ENCODE measurements at places on chromosomes 3 and 15. TPM values are rescaled to one million over a fixed set of nuclear protein-coding genes. Genes with fewer than 3 reads are reported as not detected.

- H3K27me3 ChIP-seq, result no peaks in the 10 kb centered on the region
- H3K36me3 ChIP-seq, result no peaks in the 10 kb centered on the region
- no peak overlapping the region for H3K27ac ChIP-seq
These were observed 133.6 kb upstream of the PRICKLE2 start for GRCh38 chr3:64358853-64359252.

DNA sequence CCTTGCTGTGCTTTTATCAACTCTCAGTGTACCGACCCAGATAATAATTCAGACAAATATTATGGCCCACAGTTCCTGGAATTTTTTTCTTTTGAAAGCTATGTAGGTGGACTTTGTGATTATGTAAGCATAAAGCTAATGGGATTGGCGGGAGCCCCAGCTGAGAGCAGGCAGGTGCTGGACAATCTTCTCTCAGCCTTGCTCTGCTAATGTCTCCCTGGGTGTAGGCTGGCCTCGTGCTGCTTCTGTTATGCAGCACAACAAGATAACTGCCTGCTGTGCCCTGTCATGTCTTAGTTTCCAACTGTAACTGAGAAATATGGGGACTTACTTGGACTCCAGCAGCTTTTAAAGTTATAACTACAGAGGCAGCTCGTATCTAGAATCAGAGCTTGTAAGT is 415.0 kb downstream of the PDCD6IP start:
- H3K4me1 ChIP-seq, result no peaks in the 10 kb centered on the region
- no peaks in the 10 kb centered on the region for H3K36me3 ChIP-seq
- H3K27ac ChIP-seq, result no peak overlapping the region

DNA sequence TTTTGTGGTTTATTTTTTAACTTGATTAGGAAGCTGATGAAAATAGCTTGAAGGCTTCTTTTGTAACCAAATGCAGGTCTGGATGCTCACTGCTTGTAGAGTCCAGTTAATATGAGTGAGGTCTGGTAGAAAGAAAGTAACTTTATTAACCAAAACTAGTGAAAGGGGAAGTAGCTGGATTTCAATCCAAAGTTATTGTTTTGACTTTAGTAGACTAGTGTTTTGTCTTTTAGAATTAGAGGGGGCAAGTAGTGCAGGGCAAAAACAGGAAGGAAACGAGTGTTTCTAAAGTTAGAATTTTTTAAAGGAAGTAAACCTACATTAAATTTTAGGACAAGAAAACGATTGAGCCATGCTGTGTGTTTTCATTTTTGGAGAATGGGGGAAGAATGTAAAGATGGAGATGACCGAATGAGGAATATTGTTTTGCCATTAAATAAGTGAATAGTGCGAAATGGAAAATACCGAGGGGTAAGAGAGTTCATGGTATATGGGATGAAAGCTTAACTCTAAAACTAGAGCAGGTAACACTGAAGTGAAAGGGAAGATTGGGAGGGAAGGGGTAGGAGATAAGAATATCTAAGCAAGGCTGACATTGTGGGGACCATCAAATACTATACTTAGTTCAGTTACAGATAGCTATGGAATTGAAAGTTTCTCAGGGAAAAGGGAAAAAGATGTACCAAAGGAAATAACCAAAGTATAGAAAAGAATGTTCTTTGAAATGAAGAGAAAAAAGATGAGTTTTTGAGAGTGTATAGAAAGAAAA is 40.0 kb downstream of the USP3 start:
- no peaks in the 10 kb centered on the region for H3K4me1 ChIP-seq
- H3K36me3 ChIP-seq, result peaks cover 4% of the 10 kb centered on the region
- H3K4me3 ChIP-seq, result no peak overlapping the region
- H3K27me3 ChIP-seq, result no peaks in the 10 kb centered on the region

- H3K36me3 ChIP-seq, result no peaks in the 10 kb centered on the region
- H3K4me1 ChIP-seq, result peaks cover 19% of the 10 kb centered on the region
- no peak for DNase-seq
These were observed 64.3 kb downstream of the SLC12A8 start for GRCh38 chr3:125148016-125148812.

DNA sequence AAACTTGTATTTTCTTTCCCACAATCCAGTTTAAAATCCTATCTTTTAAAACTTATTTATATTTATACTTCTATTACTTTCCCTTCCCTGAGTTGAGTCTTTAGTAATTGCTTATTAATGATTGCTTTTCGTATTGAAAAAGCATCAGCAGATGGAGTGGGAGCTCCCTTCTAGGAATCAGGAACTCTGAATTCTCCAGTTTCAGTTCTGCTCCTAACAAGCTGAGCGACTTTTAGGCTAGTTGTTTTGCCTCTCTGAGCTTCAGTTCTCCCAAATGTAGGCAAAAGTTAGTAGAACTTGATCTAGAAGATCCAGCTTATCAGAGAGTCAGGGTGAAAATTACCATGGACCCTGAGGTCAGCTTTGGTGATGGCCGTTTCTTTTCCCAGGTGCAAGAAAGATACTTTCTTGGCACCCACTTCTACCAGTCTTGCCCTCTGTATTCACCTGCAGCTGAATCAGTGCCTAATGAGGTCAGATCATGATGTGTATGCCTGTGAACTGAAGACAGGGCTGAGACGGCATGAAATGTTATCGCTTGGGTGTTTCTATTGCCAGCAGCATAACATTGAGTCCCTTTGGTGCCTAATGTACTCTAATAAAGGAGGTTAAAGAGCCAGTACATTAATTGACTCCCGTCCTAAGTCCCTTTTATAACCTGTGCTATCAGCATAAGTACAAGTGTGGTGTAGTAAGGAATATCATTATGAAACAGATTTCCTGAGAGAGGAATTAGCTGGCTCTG is 194.5 kb upstream of the TBC1D5 start:
- DNase-seq, result no peak
- no peak overlapping the region for H3K4me3 ChIP-seq
- no peaks in the 10 kb centered on the region for H3K36me3 ChIP-seq
- no peaks in the 10 kb centered on the region for H3K27me3 ChIP-seq
- no peak overlapping the region for H3K27ac ChIP-seq
- no peaks in the 10 kb centered on the region for H3K4me1 ChIP-seq

DNA sequence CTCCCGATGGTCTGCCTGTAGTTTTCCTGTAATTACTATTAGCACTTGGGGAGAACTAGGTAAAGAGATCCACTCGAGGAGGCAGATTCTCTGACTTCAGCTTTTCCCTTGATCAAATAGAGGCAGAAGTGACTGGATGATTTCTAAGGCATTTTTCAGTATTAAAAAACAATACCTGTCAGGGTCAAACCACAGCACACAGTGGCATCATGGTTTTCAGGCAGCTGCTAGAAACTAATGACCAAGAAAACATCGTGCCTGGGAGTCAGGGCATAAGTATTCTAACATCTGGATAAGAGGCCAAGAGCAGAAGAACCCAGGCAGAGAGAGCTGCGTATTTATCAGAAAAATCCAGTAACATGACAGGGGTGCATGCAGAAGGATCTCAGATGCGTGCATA is 419.9 kb downstream of the TUSC7 start:
- H3K36me3 ChIP-seq, result no peaks in the 10 kb centered on the region
- no peak overlapping the region for H3K4me3 ChIP-seq
- no peak overlapping the region for H3K27ac ChIP-seq
- no peaks in the 10 kb centered on the region for H3K27me3 ChIP-seq
- peak; percentile 10 for DNase-seq
- peaks cover 5% of the 10 kb centered on the region for H3K4me1 ChIP-seq

GRCh38 chr15:45095661-45096060 is 18.3 kb downstream of the DUOX2 start:
- no peak overlapping the region for H3K4me3 ChIP-seq
- H3K27me3 ChIP-seq, result peaks cover 32% of the 10 kb centered on the region
- no peak overlapping the region for H3K27ac ChIP-seq
- no peak for DNase-seq
- no peaks in the 10 kb centered on the region for H3K36me3 ChIP-seq

DNA sequence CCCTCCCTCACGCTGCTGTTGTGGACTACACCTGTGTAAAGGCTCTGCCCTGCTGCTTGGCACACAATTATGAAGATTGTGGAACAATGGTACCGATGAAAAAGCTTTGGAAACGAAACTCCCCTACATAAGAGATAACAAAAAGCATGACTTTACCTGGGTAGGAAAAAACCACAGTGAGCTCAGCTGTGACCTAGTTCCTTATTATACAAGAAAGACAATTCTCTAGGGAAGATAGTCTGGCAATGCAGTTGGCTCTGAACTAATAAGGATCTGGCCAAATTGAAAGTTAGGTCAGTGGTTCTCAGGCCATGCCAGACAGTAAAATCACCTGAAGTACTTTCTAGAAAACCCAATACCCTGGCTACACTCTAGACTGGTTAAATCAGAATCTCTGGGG is 16.1 kb downstream of the CLEC3B start:
- H3K36me3 ChIP-seq, result no peaks in the 10 kb centered on the region
- peak overlapping the region; percentile 16 for H3K27ac ChIP-seq
- H3K4me3 ChIP-seq, result no peak overlapping the region
- no peaks in the 10 kb centered on the region for H3K27me3 ChIP-seq
- peaks cover 24% of the 10 kb centered on the region for H3K4me1 ChIP-seq

DNA sequence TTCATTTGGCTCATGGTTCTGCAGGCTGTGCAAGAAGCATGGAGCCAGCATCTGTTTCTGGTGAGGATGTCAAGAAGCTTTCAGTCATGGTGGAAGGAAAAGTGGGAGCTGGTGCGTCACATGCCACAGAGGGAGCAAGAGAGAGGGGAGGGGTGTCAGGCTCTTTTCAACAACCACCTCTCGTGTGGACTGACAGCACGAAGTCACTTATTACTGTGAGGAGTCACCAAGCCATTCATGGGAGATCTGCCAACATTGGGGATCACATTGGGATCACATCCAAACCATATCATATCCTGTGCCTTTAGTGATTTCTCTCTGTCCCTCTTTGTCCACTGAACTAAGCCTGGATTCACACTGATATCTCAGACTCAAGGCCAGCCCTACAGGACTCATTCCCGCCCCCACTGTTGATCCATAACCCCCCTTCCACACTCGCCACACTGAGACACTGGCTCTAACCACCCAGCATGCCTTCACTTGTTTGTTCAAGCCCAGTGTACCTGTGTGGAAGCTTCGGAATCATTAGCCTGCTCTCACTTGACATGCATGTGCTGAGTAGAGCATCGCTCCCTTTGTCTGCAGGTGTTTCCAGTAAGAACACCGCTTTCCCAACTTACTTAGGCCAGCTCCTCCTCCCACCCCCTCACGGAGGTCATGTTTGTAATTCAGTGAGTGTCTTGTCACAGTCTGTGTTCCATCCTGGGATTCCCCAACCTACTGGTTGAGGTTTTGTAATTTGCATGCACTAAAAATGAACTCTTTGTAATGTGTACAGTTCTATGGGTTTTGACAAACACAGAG is 132.2 kb downstream of the KLF13 start:
- DNase-seq, result peak; percentile 37
- H3K4me3 ChIP-seq, result no peak overlapping the region
- no peaks in the 10 kb centered on the region for H3K27me3 ChIP-seq
- peaks cover 4% of the 10 kb centered on the region for H3K4me1 ChIP-seq

- no peaks in the 10 kb centered on the region for H3K36me3 ChIP-seq
- H3K27ac ChIP-seq, result no peak overlapping the region
- no peak for DNase-seq
- H3K4me3 ChIP-seq, result no peak overlapping the region
- H3K27me3 ChIP-seq, result peaks cover 7% of the 10 kb centered on the region
- H3K4me1 ChIP-seq, result peaks cover 4% of the 10 kb centered on the region
These were observed 18.4 kb downstream of the CA12 start for GRCh38 chr15:63363292-63363691.

DNA sequence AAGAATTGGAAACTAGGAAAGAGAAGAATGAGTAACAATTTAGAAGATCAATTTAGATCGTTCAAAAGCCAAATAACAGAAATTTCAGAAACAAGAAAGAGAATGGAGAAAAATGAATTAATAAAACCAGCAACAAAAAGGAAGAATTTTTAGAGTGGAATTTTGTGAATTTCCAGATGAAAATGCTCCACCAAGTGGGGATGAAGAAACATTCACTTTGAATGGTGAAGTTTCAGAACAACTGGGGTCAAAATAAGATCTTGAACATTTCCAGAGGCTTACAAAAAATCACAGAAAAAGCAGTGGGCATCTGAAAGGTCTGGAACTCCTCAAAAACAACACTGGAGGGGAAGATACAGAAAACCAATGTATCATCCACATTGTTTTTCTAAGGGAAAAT is 4.2 kb upstream of the MOBP start:
- H3K4me1 ChIP-seq, result no peaks in the 10 kb centered on the region
- H3K27me3 ChIP-seq, result no peaks in the 10 kb centered on the region
- H3K4me3 ChIP-seq, result no peak overlapping the region
- H3K36me3 ChIP-seq, result no peaks in the 10 kb centered on the region

- no peak overlapping the region for H3K4me3 ChIP-seq
- H3K36me3 ChIP-seq, result no peaks in the 10 kb centered on the region
- no peak overlapping the region for H3K27ac ChIP-seq
- H3K27me3 ChIP-seq, result peaks cover 2% of the 10 kb centered on the region
- H3K4me1 ChIP-seq, result no peaks in the 10 kb centered on the region
These were observed 53.4 kb downstream of the ITPR1 start for GRCh38 chr3:4546346-4547178.

- H3K36me3 ChIP-seq, result no peaks in the 10 kb centered on the region
- peaks cover 5% of the 10 kb centered on the region for H3K27me3 ChIP-seq
- no peak overlapping the region for H3K27ac ChIP-seq
- DNase-seq, result no peak
- no peaks in the 10 kb centered on the region for H3K4me1 ChIP-seq
- no peak overlapping the region for H3K4me3 ChIP-seq
These were observed 42.1 kb upstream of the GCNT3 start for GRCh38 chr15:59569477-59569876.

- H3K4me1 ChIP-seq, result peaks cover 8% of the 10 kb centered on the region
- DNase-seq, result no peak
- peak overlapping the region; percentile 28 for H3K27ac ChIP-seq
- 0 out of 2 replicates have a peak, but pooled peaks cover 1% of the 10 kb centered on the region for H3K36me3 ChIP-seq
- no peaks in the 10 kb centered on the region for H3K27me3 ChIP-seq
These were observed 202.6 kb downstream of the TIGIT start for GRCh38 chr3:114496466-114496865.

- peaks cover 6% of the 10 kb centered on the region for H3K27me3 ChIP-seq
- no peak for DNase-seq
- H3K36me3 ChIP-seq, result no peaks in the 10 kb centered on the region
- no peak overlapping the region for H3K27ac ChIP-seq
These were observed 108.3 kb downstream of the TOP2B start for GRCh38 chr3:25556447-25556846.

GRCh38 chr3:183038221-183038620 is 57.9 kb upstream of the DCUN1D1 start:
- H3K27me3 ChIP-seq, result no peaks in the 10 kb centered on the region
- peaks cover 2% of the 10 kb centered on the region for H3K4me1 ChIP-seq
- no peak for DNase-seq
- no peak overlapping the region for H3K27ac ChIP-seq
- no peak overlapping the region for H3K4me3 ChIP-seq

- no peak overlapping the region for H3K4me3 ChIP-seq
- H3K27me3 ChIP-seq, result no peaks in the 10 kb centered on the region
- H3K36me3 ChIP-seq, result peaks cover 8% of the 10 kb centered on the region
- H3K27ac ChIP-seq, result no peak overlapping the region
These were observed 77.4 kb downstream of the SLTM start for GRCh38 chr15:58856086-58856485.

PIGB gene
- polyA plus RNA-seq, result 9.2 TPM

GNAT1 gene
- not detected for polyA plus RNA-seq

GPR149 gene
- not detected for polyA plus RNA-seq

GATA2 gene
- polyA plus RNA-seq, result 15.0 TPM

PCCB gene
- 37.3 TPM for polyA plus RNA-seq

CACNA1D gene
- 0.07 TPM for polyA plus RNA-seq

NLGN1 gene
- polyA plus RNA-seq, result 1.1 TPM

LRRC3B gene
- not detected for polyA plus RNA-seq

MNS1 gene
- 0.62 TPM for polyA plus RNA-seq

ACP3 gene
- 0.53 TPM for polyA plus RNA-seq

CD47 gene
- polyA plus RNA-seq, result 32.2 TPM

GAP43 gene
- 0.51 TPM for polyA plus RNA-seq

TMEM40 gene
- 0.29 TPM for polyA plus RNA-seq

SERPINI1 gene
- 1.3 TPM for polyA plus RNA-seq

PPP2R3A gene
- polyA plus RNA-seq, result 11.3 TPM

LIPC gene
- polyA plus RNA-seq, result 0.14 TPM

TEX55 gene
- polyA plus RNA-seq, result not detected

PRR20G gene
- polyA plus RNA-seq, result not detected

RETNLB gene
- polyA plus RNA-seq, result not detected

All from IMR-90 (cell line).